ENCODE measurements at places on chromosomes 11 and 22. TPM values are rescaled to one million over a fixed set of nuclear protein-coding genes. Genes with fewer than 3 reads are reported as not detected.

The P4HA3 gene
- total RNA-seq: not detected

The MAP6 gene
- not detected for total RNA-seq

The MAP4K2 gene
- total RNA-seq: 57.3 TPM

The NLRP10 gene
- not detected for total RNA-seq

The NLRP14 gene
- 0.21 TPM for total RNA-seq

- H3K27ac ChIP-seq: no peak overlapping the region
- no peaks in the 10 kb centered on the region for H3K36me3 ChIP-seq
- H3K4me3 ChIP-seq: no peak overlapping the region
- H3K4me1 ChIP-seq: no peaks in the 10 kb centered on the region
Measured at GRCh38 chr11:23632293-23632692, 772.0 kb upstream of the CCDC179 start.

GRCh38 chr11:6633422-6634408 is 14.5 kb upstream of the TPP1 start:
- H3K4me3 ChIP-seq: no peak overlapping the region
- no peaks in the 10 kb centered on the region for H3K4me1 ChIP-seq
- no peak overlapping the region for H3K27ac ChIP-seq
- no peaks in the 10 kb centered on the region for H3K27me3 ChIP-seq
- no peak for DNase-seq
- H3K36me3 ChIP-seq: no peaks in the 10 kb centered on the region

GRCh38 chr11:101912823-101913284 is 2.0 kb upstream of the CEP126 start:
- H3K36me3 ChIP-seq: no peaks in the 10 kb centered on the region
- DNase-seq: no peak
- H3K4me3 ChIP-seq: no peak overlapping the region
- peaks cover 16% of the 10 kb centered on the region for H3K4me1 ChIP-seq
- peaks cover 4% of the 10 kb centered on the region for H3K27me3 ChIP-seq

DNA sequence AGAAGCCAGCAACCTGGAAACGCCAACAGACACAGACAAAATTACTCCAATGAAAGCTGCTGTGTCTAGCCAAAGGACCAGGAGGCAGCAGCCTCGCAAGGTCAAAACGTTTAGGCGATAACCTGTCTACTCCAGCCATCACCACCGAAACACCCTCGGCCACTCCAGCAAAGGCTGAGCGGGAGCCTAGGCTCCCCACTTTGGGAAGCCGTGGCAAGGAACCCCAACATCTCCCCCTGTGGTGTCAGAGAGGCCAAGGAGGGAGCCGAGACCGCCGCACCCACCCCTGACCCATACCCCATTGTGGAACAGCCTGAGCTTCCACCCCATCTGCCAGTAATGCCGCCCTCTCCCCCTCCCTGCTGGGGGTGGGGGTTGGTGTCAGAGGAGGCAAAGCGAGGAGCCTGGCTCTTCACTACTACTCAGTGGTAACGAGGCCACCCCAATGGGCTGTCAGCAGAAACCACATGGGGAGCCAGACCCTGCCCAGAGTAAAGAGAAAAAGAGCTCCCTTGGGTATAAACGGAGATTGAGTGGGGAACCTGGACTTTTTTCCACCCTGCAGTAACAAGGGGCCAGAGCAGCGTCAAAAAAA is 33.9 kb upstream of the SEPTIN5 start:
- H3K36me3 ChIP-seq: no peaks in the 10 kb centered on the region
- H3K4me3 ChIP-seq: no peak overlapping the region
- H3K27ac ChIP-seq: no peak overlapping the region
- H3K27me3 ChIP-seq: peaks cover 19% of the 10 kb centered on the region
- no peak for DNase-seq
- H3K4me1 ChIP-seq: peaks cover 6% of the 10 kb centered on the region

GRCh38 chr11:48063424-48063978 is 83.1 kb downstream of the PTPRJ start:
- peaks cover 14% of the 10 kb centered on the region for H3K36me3 ChIP-seq
- no peaks in the 10 kb centered on the region for H3K27me3 ChIP-seq

- peaks cover 20% of the 10 kb centered on the region for H3K36me3 ChIP-seq
- H3K4me3 ChIP-seq: no peak overlapping the region
- no peaks in the 10 kb centered on the region for H3K27me3 ChIP-seq
- DNase-seq: no peak
- H3K4me1 ChIP-seq: no peaks in the 10 kb centered on the region
Measured at GRCh38 chr22:44200451-44200850, 19.7 kb downstream of the PARVG start.

DNA sequence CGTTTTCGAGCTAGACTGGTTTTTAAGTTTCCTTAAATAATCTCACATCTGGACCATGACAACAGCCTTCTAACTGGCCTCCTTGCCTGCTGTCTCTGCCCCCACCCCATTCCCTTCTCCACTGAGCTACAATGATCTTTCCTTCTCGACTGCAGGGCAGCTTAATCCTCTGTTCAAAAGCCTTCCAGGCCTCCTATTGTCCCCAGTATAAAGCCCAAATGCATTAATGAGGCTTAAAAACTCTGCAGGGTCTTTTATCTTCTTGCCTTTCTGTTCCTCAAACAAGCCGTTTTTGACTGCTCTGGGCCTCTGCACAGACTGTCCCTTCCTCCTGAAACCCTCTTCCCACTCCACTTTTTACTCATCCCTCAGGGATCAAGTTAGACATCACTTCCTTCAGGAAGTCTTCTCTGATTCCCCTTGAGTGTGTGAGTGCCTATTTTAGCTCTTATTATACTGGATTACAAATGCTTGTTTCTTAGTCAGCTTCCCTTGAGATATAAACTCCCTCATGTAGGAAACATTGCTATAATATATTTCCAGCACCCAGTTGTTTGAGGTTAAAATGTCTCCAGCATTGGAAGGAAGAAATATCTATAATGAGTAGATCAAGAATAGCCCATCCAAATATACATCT is 23.6 kb upstream of the PAMR1 start:
- no peak for DNase-seq
- H3K36me3 ChIP-seq: no peaks in the 10 kb centered on the region
- H3K4me3 ChIP-seq: no peak overlapping the region
- H3K27me3 ChIP-seq: peaks cover 11% of the 10 kb centered on the region
- no peaks in the 10 kb centered on the region for H3K4me1 ChIP-seq

- DNase-seq: no peak
- H3K4me3 ChIP-seq: no peak overlapping the region
- H3K27ac ChIP-seq: no peak overlapping the region
- H3K36me3 ChIP-seq: no peaks in the 10 kb centered on the region
- H3K4me1 ChIP-seq: peaks cover 19% of the 10 kb centered on the region
Measured at GRCh38 chr11:73961321-73961720, 10.5 kb downstream of the DNAJB13 start.

DNA sequence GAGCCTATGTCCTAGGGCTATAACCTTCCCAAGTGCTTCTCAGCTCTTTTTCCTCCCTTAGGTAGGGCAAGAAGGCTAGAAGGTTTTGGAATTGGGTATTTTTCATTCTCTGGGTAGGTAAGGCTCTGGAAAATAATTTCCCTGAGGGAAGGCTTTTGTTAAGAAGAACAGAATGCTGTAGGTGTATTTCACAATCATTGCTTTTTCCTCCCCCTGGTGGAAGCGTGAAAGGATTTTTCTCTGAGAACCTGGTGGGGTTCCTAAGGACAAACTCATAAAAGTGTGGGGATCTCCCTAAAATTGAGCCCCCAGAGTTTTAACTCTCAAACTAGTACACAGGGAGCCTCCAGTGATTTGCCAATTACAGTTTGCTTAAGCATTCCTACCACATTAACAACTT is 41.1 kb upstream of the NARS2 start:
- no peak overlapping the region for H3K27ac ChIP-seq
- DNase-seq: no peak
- H3K36me3 ChIP-seq: no peaks in the 10 kb centered on the region
- no peaks in the 10 kb centered on the region for H3K4me1 ChIP-seq
- peaks cover 5% of the 10 kb centered on the region for H3K27me3 ChIP-seq
- H3K4me3 ChIP-seq: no peak overlapping the region

GRCh38 chr11:71542382-71542781 is 4.6 kb downstream of the KRTAP5-8 start:
- H3K36me3 ChIP-seq: no peaks in the 10 kb centered on the region
- peaks cover 13% of the 10 kb centered on the region for H3K27me3 ChIP-seq
- DNase-seq: no peak
- H3K27ac ChIP-seq: no peak overlapping the region

- no peaks in the 10 kb centered on the region for H3K27me3 ChIP-seq
- H3K27ac ChIP-seq: no peak overlapping the region
- H3K36me3 ChIP-seq: no peaks in the 10 kb centered on the region
- DNase-seq: peak; percentile 75
Measured at GRCh38 chr11:69352715-69353319, 58.9 kb downstream of the MYEOV start.

GRCh38 chr11:46894506-46894905 is 23.8 kb downstream of the LRP4 start:
- peaks cover 2% of the 10 kb centered on the region for H3K4me1 ChIP-seq
- no peaks in the 10 kb centered on the region for H3K27me3 ChIP-seq
- no peak overlapping the region for H3K4me3 ChIP-seq
- H3K36me3 ChIP-seq: no peaks in the 10 kb centered on the region
- H3K27ac ChIP-seq: no peak overlapping the region
- no peak for DNase-seq

DNA sequence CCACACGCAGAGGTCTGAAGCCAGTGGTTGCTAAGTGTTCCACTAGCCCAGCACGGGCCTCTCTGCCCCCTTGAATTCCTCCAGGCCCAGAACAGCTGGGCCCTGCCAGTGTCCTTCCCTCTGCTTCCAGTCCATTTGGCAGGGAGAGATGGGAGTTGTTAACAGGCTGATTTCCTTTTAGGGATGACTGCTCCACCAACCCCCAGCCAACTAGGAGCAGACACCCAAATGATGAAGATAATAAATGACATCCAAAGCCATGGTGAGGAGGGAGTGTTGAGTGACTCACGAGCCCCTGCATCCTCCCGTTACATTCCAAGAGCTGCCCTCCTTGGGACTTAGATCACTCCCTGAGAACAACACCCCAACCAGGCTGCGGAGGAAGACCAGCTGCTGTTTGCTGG is 20.6 kb downstream of the PARVA start:
- no peak for DNase-seq
- no peak overlapping the region for H3K4me3 ChIP-seq
- no peak overlapping the region for H3K27ac ChIP-seq
- no peaks in the 10 kb centered on the region for H3K27me3 ChIP-seq
- H3K36me3 ChIP-seq: no peaks in the 10 kb centered on the region
- H3K4me1 ChIP-seq: peaks cover 16% of the 10 kb centered on the region
